ENCODE measurements at places on chromosomes 11 and 22.
A peak's percentile ranks its signal among the peaks of the same experiment; 100 is the strongest.

- peak; percentile 11 for DNase-seq
These were observed 573.9 kb upstream of the CADM1 start for GRCh38 chr11:116078101-116078591.

DNA sequence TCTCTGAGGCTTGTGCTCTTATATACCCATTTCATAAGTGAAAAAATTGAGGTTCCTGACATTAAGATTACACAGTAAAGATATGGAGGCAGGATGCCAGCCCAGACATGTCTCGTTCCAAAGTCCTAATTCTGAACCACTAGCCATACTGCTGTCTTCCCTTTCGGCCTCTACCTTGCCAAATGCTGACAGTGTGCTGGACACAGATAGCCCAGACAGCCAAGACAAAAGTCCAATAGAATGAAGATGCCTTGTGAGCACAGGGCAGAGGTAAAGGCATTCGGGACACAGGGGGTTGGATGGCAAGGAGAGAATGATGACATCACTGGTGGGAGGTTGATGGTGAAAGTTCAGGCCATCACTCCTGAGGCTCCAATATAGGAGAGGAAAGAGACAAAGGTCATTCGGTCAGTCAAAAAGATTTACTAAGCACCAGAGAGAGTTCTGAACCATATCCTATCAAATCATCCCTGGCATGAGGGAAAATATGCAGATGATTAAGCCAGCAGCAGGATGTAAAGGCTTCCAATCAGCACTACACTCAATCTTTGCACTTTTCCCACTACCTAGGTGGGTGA, 174.0 kb upstream of the MTMR2 start:
- peak; percentile 57 for DNase-seq

DNA sequence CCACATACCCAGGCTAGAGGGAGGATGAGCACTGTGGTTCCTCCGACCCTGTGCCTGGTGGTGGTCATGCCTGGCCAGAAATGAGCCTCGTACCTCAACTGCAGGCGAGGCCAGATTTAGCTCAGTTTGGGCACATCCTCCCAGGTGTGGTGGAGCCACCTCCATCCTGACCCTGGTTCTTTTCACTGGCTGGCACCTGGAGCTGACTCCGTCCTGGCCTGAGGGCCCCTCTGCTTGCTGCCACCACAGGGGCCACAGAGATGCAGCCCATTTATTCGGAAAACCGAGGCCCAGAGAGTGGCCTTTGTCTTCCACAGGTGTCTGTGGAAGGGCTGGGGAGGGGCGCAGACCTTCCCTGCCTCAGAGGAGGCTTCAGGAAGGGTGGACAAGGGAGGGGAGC, 9.0 kb upstream of the ARFGAP3 start:
- no peak for DNase-seq

DNA sequence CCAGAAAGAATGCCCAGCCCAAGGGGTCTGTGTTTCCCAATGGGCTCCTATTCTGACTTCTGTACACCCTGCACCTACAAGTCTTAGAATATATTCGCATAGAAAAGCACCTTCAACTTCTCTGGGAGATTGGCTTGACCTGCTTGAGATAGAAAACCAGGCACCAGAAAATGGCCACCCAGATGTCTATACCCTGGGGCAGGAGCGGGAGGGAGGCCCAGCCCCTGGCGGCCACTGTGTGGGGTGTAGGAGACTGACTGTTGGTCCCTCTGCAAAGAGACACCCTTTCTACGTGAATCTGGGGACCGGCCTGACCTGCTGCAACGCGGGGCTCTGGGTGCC, 8.5 kb downstream of the DENND6B start:
- no peak for DNase-seq

- no peak for DNase-seq
These were observed 734 bp upstream of the TMEM123 start for GRCh38 chr11:102453302-102453695.

- no peak for DNase-seq
These were observed 5.0 kb downstream of the KCNJ11 start for GRCh38 chr11:17383461-17383860.

GRCh38 chr22:25402160-25402500, 162.3 kb upstream of the GRK3 start:
- no peak for DNase-seq

- DNase-seq: no peak
These were observed 119.6 kb downstream of the DYNC2H1 start for GRCh38 chr11:103228807-103229206.

- peak; percentile 21 for DNase-seq
These were observed 123.1 kb downstream of the ARHGAP42 start for GRCh38 chr11:100810146-100810545.

DNA sequence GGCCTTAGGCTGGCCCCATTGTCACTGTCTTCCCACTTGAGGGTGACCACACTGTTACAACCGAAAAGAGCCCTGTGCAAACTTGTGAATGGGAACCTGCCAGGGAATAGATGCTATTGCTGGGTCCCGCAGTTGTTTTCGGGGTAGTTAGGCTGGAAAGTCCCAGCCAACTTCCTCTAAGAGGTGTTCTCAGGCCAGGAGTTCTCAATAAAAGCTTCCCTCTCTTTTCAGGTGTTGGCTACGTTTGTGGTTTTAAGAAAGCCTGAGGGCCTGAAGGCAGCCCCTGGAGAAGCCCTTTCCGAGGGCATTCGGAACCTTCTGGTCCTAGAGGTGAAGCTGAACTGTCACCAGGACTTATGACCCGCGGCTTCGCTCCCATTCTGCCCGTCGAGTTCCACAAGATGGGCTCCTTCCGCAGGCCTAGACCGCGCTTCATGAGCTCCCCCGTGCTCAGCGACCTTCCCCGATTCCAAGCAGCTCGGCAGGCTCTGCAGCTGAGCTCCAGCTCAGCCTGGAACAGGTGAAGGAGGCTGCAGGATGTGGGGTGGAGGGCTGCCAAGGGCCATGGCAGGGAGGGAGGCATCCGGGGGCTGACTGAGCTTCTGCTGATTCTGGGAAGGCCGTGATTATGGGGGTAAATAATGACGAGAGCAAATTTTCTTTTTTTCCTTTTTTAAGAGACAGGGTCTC, 104.8 kb downstream of the PRR5L start:
- DNase-seq: no peak

GRCh38 chr11:116881143-116881542, 43.7 kb upstream of the APOA1 start:
- DNase-seq: no peak

DNA sequence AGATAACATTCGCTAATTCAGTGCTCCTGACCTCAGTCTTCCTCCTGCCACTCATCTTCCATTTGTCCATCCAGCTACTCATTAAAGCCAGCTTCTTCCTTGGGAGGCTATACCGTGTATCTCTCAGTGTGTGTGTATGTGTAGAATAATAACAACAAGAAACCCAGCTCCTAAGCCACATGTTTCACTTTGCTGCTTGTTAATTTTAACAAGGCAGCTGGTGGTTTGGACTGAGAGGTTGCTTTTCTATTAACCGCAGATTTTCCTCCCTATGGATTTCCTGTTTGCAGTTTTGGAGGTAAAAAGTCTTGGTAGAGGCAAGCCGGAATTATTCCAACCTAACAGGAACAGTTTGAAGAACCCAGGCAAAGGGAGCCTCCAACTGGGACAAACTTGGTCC, 165.0 kb downstream of the ADAMTS15 start:
- no peak for DNase-seq

DNA sequence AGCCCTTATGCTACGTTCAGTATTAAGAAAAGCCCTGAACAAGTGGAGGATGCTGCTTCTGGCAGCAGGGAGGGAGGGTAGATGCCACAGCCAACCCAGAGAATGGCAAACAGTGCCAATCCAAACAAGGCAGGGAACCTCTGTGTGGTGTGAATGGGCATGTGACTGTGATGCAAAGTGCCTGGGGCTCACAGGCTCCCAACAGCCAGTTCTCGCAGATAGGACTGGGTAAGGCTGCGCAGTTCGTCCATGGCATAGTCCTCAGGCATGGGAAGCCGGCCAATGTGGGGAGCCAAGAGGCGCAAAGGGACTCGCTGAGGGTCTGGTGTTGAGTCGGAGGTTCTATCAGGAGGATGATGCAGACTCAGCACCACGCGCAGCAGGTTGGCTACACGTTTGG, 4.8 kb upstream of the CHRNA10 start:
- DNase-seq: no peak

DNA sequence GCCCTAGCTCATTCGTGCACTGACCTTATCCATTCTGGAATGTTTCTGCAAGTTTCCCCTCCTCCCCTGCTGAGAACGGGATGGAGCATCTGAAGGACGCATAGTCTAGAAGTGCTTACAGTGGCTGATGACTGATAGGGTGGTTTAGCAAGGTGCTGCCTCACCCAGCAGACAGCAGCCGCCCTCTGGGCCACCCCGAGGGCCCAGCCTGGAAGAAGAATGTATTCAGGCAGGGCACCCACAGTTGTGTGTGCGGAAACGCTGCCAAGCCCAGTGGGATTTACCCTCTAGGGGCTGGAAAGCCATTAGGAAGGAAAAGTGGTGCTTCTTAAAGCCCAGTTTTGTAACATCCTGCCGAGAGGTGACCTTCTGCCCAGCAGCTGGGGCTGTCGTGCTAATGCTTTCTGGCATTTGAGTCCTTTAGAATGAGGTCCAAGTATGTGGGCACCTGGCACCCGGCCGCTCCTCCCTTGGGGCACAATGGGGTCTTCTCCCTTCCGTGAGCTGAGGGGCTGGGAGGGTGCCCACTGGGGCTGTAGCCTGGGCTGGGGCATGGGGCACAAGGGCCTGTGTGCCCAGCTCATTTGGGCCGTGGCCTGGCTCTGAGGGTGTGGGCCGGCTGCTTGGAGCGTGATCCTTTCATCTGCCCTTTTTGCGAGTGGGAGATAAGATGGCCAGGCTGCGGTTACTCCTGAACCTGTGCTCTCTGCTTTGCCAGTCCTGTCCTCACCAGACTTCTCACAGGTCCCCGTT, 14.4 kb downstream of the FBLN1 start:
- peak; percentile 88 for DNase-seq

- DNase-seq: no peak
These were observed 214.1 kb downstream of the OPCML start for GRCh38 chr11:133318221-133318620.

Data from fibroblast of lung (primary cell).